GM18507 (cell line): ENCODE measurements at places on chromosomes 12 and 14.
A peak's percentile ranks its signal among the peaks of the same experiment; 100 is the strongest.

GRCh38 chr14:61803755-61804154 is 41.5 kb downstream of the SNAPC1 start:
- DNase-seq = no peak

DNA sequence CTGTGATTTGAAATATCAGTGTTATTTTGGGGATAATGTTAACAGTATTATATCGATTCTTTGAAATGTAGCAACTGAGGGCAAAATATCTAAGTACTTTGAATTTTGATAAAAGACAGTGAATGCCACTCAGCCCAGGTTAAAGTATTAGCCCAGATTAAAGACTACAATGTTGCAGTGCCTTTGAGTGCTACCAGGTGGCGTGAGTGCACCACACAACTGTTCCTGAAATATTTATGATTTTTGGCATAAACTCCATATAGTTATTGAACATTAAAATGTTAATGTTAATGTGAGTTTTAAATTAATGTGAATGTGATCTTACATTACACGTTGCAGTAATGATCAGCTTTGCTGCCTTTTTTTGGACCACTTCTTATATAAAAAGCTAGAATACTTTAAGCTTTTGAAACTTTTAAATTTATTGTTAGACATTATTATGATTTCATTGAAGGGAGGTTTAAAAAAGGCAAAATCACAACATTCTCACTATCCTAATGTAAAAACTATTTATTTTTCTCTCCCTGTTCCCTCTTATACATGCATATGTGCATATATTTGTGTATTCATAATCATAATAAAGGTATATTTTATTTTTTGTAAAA is 22.5 kb downstream of the MRPS35 start:
- peak; percentile 36 for DNase-seq

DNA sequence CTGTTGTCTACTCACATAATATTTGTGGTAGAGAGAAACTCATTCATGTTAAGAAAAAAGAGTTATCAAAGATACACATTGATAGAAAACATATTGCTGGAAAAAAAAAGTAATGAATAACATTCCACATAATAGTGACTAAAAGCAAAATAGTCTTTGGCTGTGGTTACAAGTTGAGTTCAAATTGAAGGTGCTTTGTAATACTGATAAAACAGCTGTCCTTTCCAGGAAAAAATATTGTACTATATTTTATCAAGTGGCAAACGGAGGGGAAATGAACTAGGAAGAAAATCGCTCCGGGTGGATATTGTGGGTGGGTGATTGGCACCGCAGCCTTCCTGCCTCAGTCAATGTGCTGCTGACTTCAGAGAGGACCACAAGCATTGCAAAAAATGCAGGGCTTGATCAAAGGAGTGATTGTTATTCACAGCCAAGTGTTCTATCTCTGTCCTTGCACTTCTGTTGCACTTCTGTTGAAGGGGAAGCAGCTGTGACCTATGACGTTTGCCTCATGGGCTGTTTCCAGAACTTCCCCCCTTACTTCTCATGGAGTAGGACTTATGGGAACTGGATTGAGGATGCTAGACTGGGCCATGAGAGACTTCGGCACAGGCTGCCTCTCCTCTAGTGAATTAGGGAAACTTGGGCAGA is 114.4 kb downstream of the VRK1 start:
- no peak for DNase-seq

DNA sequence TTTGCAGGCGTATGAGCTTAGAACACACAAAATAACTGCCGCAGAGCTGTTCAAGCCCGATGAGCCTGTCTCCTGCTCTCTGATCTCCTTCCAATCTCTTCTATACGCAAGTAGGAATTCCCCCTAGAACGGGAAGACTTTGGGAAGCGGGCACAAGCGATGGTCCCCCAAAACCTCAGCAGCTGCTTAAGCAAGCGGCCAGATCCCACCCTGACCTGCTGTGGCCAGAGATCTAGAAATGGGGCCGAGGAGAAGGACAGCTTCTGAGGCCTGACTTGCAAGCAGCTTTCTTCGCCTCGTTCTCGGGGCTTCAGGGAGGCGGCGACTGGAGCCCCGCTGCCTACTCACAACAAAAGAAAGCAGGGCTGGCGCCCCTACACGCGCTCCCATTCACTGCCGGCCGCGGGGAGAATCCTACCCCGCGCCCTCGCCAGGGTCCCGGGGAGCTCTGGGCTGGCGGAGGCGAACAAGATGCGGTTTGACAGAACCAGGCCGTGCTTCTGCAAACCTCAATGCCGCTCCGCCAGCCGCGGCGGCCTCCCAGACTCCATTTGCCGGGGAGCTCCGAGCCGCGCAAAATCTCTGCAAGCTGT is 922 bp downstream of the TBX5 start:
- no peak for DNase-seq
